A549 treated with DMSO at 1 μM for 4 hours (cell line): ENCODE measurements at places on chromosomes 16 and 17. TPM values are rescaled to one million over a fixed set of nuclear protein-coding genes. Genes with fewer than 3 reads are reported as not detected.

Gene CD300LB
- 0.07 to 0.12 TPM in 2 of 5 replicates, not detected in the others for total RNA-seq

Gene TK1
- 194 to 287 TPM (median 233 TPM) in 5 replicates for total RNA-seq

Gene BRICD5
- 3.1 to 5.9 TPM (median 5.4 TPM) in 5 replicates for total RNA-seq

Gene HSF4
- 10.6 to 19.1 TPM (median 15.0 TPM) in 5 replicates for total RNA-seq

Gene SULT1A1
- 4.7 to 6.8 TPM (median 5.4 TPM) in 5 replicates for total RNA-seq

Gene TEX14
- 0.08 to 0.14 TPM (median 0.10 TPM) in 4 of 5 replicates, not detected in the other for total RNA-seq

Gene MYH3
- 0.67 to 1.3 TPM (median 1.0 TPM) in 5 replicates for total RNA-seq

Gene FBXW10
- 0.95 to 1.6 TPM (median 1.2 TPM) in 5 replicates for total RNA-seq

Gene VTN
- total RNA-seq: 17.2 to 27.4 TPM (median 19.3 TPM) in 5 replicates

Gene KRTAP4-1
- 0.15 to 0.30 TPM (median 0.20 TPM) in 4 of 5 replicates, not detected in the other for total RNA-seq

Gene SHPK
- 12.4 to 17.6 TPM (median 15.0 TPM) in 5 replicates for total RNA-seq

Gene MKS1
- total RNA-seq: 7.3 to 12.3 TPM (median 10.7 TPM) in 5 replicates

Gene CALB2
- total RNA-seq: 5.8 to 10.9 TPM (median 7.4 TPM) in 5 replicates

Gene RGS9
- total RNA-seq: 5.6 to 7.7 TPM (median 6.8 TPM) in 5 replicates
